ENCODE measurements at places on chromosomes 11 and 22.

DNA sequence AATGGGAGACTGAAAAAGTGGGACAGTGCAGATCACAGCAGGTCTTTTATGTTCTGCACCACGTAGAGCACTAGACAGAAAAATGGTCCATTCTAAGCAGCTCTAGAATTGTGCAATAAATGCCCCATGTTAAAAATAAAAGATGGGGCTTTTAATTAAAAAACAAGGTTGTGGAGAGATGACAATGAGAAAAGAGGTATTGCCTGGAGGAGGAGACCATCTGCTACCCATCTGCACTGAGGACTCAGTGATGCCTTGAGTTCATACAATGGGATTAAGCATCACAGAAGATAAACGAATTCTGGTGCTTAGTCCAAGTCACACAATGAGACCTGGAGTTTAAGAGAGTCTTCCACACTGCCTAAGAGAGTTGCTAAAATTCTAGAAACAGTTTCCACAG, 73.6 kb downstream of the PAK1 start:
- no peak for DNase-seq

DNA sequence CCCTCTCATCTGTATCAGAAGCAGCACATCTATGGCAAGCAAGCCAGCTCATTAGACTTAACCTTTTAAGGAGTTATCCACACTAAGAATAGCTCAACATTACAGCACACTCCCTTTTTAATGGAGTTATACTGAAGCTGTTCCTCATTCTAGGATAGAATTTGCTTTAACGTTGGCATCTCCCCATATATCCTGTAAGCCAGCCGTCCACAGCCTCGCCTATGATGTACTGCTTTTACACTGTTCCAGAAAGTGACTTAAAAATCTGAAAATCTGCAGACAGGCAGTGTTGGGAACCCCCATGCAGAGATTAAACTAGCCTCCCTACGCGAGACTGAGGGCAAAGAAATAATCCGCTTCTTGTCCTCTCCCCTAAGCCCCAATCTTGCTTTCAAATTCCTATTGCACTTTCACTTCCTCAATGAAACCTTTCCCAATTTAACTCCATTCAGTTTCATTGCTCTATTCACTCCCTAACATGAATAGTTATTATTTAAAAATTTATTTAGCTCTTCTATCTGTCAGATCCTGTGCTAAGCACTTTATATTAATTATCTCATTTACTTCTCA, 225.0 kb downstream of the BLID start:
- no peak for DNase-seq

DNA sequence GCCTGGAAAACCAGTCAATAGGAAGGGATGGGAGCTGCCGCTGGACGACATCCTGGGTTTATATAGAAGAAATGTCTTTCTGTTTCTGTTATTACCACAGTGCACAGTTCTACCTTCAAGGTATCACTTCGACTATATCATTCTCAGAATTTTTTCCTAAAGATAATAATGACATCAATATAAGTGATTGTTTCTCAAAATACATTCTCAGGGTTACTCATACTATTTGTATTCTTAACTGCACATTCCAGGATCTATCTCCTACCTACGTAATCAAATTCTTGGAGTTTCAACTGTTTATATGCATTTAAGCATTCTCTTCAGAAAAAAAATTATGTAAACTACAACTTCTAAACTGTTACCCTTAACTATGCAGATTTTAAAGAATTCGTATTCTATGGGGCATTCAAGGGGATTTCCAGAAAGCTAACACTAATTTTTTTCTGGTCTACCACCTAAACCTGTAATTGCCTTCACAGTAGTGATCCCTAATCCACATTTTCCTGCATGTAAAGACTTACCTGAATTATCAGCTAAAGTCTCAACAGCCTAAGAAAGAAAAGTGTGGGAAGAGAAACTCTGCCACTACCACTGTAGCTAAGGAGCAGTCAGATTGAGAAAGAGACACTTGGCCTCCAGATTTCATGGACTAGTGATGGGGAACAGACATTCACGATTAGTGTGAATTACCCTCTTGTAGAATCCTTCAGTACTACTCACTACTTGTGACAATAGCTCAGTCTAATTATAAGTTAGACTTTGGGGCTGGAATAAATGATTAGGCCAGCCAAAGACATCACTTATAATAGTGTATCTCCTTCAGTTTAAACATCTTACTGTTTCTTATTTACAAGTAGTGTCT, at the start of gene OR51B5:
OR51B5 (minus strand) TSS at position 51 of the 862 bp plus-strand sequence; CDS start at position 51, 0 bp downstream.
- no peak for DNase-seq

DNA sequence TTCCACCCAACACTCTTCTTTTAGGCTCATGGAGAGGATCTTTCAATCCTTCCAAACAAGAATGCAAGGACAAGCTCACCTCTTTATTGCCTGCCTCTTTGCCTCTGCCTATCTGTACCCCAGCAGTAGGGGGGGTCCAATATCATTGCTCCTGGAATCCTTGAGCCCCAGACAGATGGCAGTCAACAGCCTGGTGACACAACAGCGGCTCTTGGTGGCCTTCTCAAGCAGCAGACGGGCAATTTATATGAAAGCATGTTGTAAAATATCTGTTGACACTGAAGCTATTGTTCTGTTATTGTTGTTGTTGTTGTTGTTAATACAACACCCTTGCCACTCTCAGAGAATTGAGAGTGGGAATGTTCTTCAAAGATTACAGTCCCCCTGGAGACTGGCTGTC, 480.0 kb upstream of the CADM1 start:
- DNase-seq, result no peak

GRCh38 chr11:111350811-111351210, 28.3 kb downstream of the POU2AF1 start:
- no peak for DNase-seq
